Activated gamma-delta T cell treated with anti-CD3 and anti-CD28 coated beads, Interleukin-2, amount 50 U/mL, for 16 hours (primary cell): ENCODE measurements at places on chromosomes 3 and 15.

DNA sequence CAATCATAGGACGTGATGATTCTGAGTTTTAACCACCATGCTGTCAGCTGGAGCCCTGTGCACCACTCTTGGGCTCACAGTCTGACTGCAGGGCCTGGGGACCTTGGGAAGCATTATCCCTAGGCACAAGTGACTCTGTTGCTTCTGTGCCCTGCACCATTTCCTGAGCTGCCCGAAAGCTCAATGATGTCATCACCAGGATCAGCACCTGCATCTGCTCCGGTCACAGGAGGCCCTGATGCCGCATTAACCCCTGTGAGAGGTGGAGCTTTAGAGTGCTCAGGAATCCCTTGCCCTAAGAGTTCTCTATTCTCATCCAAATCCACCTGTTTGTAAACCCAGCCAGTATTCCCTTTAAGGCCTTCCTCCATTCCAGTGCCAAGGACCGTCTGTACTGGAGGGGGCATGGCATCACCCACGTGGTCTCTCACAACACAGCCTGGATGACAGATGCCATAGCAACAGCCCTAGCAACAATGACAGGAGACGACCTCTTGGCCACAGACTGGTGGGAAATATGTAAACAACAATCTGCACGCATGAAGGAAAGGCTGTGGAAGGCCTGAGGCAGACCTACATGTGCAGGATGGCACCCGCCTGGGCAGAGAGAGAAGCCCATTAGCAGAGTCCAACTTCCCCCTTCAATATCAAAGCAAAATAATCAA, 37.9 kb downstream of the NTRK3 start:
- DNase-seq = no peak

GRCh38 chr3:141646760-141647561, 91.1 kb upstream of the RNF7 start:
- DNase-seq = no peak

DNA sequence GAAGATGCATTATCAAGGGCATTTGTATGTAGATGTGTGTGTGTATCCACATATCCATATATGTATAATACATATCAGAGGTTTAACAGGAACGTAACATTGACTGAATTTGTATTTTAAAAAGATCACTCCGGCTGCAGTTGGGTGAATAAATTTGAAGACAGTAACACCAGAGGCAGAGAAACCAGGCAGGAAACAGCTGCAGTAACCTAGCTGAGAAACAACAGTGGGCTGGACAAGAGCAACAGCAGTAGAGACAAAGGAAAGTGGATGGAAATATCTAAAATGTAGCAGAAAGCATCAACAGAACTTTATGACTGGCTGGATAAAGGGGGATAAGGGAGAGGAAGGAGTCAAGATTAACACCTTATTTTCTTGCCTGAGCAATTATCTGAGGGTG, 68.3 kb upstream of the SETMAR start:
- DNase-seq = no peak

GRCh38 chr15:58517252-58517681, 85.5 kb downstream of the LIPC start:
- no peak for DNase-seq

GRCh38 chr3:117932441-117932840, 1102.2 kb downstream of the IGSF11 start:
- no peak for DNase-seq

- DNase-seq = no peak
Measured at GRCh38 chr15:40238532-40239403, at the start of gene PAK6. TSS of gene PAK6 (plus strand) at chr15:40239063. CDS start at chr15:40264786, 25,723 bp downstream.

GRCh38 chr3:127038466-127038865, 55.6 kb downstream of the PLXNA1 start:
- no peak for DNase-seq

- DNase-seq = no peak
Measured at GRCh38 chr3:193711964-193712598, 119.1 kb downstream of the OPA1 start.

GRCh38 chr3:160409812-160410610, 10.6 kb downstream of the SMC4 start:
- DNase-seq = no peak

- no peak for DNase-seq
Measured at GRCh38 chr3:168087539-168087938, 8.2 kb downstream of the GOLIM4 start.

DNA sequence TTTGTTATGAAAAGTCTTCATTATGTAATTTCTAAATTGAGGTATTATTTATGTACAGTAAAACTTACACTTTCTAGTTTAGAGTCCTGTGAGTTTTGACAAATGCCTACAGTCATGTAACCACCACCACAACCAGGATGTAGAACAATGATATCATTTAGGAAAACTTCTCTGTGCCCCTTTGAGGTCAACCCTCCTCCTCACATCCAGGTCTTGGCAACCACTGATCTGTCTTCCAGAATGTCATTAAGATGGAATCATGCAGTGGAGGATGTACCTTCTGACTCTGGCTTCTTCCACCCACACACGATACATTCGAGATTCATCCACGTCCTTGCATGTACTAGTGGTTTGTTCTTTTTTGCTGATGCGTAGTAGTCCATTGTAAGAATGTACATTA, 23.2 kb downstream of the MINAR1 start:
- DNase-seq = no peak

- DNase-seq = no peak
Measured at GRCh38 chr3:17938313-17938712, 195.9 kb upstream of the TBC1D5 start.

DNA sequence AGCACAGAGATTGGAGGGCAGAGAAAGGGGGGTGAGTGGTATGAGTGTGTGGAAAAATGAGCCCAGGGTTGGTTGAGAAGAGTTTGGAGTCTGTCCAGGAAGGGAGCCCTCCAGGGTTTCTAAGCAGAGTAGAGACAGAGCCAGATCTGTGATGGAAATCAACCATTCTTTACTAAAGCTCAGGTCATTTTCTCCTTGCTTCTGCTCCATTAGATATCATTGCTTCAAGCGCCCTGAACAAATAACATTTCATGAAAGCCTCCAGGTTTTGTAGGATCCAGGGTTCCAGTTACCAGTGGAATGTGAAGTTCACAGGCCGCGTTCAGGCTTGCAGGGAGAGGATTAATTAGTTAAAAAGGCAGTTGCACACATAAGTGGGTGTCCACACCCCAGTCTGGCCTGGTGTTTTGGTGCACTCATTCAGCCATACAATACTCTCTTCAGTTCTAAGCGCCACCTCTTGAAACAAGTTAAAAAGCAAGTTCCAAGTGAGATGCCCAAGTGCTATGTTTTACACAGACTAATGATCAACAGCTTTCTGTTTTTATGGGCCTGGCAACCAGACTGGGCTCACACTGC, 16.4 kb upstream of the BOC start:
- DNase-seq = no peak

- no peak for DNase-seq
Measured at GRCh38 chr3:169965562-169966427, 812 bp upstream of the SEC62 start.

DNA sequence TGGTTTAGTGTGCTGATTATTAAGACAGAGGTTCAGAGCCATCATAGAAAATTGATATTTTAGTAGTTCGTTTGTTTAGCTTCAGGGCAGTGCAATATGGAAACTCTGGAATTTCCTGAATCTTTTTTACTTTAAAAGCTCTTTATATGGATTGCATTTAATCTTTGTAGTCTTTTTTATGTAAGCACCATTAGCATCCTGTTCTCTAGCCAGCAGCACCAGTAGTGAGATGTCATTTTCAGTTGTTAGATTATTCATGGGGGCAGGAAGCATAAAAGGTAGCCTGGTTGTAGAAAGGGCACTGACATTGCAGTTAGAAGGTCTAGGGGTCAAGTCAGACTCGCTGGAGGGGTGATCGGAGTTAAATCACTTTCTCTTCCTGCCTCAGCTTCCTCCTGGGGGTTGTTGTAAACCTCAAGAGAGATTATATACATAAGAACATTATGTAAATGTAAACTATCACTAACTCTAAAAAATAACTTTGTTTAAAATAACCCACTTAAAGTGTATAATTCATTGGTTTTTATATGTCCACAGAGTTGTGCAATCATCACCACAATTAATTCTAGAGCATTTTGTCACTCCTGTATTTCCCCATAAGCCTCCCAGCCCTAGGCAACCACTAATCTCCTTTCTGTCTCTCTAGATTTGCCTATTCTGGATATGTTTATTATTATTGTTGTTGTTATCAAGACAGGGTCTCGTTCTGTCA, 31.4 kb upstream of the ITPKA start:
- DNase-seq = no peak

- DNase-seq = no peak
Measured at GRCh38 chr3:112017091-112017490, 17.4 kb upstream of the TMPRSS7 start.

- DNase-seq = no peak
Measured at GRCh38 chr3:87191641-87192040, 35.5 kb upstream of the CHMP2B start.
